ENCODE measurements at places on chromosomes 4 and X. TPM values are rescaled to one million over a fixed set of nuclear protein-coding genes. Genes with fewer than 3 reads are reported as not detected.

DNA sequence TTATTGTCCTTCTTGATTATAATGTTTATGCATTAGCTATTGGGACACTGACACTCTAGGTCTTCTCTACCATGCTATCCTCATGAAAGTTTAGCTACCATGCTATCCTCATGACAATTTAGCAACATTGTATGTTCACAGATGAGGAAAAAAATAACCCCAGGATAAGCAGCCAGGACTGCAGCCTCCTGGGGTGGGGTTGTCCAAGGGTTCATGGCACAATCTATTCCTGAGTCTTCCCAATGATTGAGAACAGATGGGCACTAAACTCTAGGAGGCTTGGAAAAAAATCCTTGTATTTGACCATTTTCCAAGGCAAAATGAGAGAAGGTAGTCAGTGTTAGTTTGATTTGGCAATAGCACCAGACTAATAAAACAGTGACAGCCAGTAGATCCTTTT lies 619.8 kb upstream of the LCORL start:
- no peak overlapping the region for H3K4me3 ChIP-seq
- H3K36me3 ChIP-seq = no peaks in the 10 kb centered on the region
- DNase-seq = no peak
- no peaks in the 10 kb centered on the region for H3K27me3 ChIP-seq

- H3K36me3 ChIP-seq = no peaks in the 10 kb centered on the region
- H3K4me3 ChIP-seq = no peak overlapping the region
- no peak for DNase-seq
- no peaks in the 10 kb centered on the region for H3K27me3 ChIP-seq
- no peak overlapping the region for H3K27ac ChIP-seq
Measured at GRCh38 chr4:100299046-100299840, 109.0 kb upstream of the DDIT4L start.

DNA sequence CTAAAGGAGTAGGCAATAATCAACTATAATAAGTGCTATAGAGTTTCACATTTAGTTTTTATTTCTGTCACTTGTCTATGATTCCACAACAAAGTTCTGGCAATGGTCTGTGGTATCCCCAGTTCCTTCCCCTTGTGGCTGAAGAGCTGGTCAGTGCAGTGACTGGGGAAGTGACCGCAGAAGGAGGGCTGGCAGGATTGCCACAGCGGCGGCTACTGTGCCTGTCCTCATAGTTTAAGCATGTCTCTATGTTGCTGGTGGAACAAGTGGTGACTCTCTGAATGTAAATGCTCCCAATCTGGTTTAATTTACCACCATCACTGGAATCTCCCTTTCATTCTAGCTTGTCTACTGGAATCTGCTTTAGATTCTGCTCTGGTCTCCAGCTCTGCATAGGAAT lies 170.6 kb upstream of the GK2 start:
- H3K36me3 ChIP-seq = no peaks in the 10 kb centered on the region
- no peak for DNase-seq
- H3K27ac ChIP-seq = no peak overlapping the region

DNA sequence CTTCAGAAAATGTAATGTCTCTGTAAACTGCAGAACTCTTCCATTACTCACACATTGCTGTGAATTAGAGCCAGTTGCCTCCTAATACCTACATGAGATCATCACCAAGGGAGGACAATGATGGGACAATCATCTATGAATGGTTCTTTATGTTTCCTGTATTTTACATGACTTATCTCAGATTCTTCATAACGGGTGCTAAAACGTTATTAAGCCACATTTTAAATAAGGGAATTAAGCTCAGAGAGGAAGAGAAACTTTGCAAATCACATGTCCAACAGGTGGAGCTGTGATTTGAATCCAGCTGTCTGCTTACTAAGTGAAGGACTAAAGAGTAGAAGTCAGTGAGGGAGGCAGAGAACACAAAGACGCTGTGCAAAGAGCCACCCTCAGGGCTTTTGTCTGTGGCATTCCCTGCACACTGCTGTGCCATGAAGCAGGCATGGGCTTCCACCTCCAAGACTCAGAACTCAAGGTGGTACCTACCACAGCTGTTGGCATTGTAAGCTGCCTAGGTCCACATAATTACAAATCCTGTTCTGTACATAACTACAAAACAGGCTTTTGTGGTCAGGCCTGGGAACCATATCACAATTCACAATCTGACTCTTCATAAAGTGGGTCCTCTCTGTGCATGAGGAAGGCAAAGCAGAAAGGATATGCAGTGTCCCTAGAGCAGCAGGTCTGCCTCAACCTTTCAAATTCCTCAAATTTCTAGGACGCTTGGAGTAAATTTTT lies 12.8 kb downstream of the TBC1D9 start:
- H3K4me1 ChIP-seq = no peaks in the 10 kb centered on the region
- H3K4me3 ChIP-seq = no peak overlapping the region
- no peak overlapping the region for H3K27ac ChIP-seq

The ZNF185 gene
- total RNA-seq = 1.5 TPM

The FOXR2 gene
- not detected for total RNA-seq

The TIMM17B gene
- 40.0 TPM for total RNA-seq

Data from CD4-positive, alpha-beta T cell (primary cell).